Stimulated activated CD8-positive, alpha-beta memory T cell treated with anti-CD3 and anti-CD28 coated beads, Interleukin-15, amount 100 ng/mL, for 4 hours (primary cell): ENCODE measurements at places on chromosomes 5 and 9.

DNA sequence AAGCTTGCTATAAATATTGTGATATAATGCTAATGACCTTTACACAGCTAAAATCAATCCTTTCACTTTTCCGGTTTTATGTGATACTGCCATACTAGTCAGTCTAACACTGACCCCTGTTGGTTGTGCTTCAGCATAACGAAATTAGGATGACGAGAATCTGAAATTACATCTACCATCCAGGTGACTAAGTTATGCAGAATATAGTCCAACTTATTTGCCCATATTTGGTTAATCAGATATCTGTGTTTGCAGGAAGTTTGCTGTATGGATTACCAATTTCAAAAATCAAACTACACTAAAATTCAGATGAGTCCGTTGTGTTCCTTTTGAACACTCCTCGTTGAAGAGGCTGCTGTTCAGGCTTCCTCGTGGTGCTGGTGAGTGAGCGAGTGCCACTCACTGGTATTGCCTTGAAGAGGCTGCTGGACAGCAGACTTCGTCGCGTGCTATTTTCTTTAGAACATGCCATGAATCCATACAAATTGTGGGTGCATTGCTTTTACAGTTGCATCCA is 32.5 kb downstream of the TENT4A start:
- DNase-seq = no peak

DNA sequence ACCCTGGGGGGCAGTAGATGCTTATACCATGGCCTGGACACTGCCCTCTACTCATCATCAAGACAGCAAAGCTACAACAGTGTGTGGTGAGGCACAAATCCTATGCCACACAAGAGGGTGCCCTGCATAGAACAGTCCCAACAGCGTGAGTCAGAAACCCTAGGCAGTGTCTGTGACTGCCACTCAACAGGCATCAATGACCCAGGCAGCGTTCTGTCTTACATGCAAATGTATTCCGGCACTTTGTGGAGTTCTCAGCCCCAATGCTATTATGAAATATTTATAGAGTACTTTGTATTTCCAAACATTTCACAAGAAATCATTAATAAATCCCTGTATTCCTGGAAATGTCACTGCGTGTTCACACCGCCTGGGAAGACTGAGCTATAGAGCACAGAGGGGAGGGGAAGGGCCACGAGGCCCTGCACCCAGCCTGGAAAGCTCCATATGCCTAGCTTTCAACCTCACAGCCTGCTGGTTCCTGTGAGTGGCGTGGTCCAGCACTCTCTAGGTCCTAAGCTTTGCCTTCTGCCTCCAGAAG is 77.7 kb downstream of the NIPSNAP3B start:
- no peak for DNase-seq

DNA sequence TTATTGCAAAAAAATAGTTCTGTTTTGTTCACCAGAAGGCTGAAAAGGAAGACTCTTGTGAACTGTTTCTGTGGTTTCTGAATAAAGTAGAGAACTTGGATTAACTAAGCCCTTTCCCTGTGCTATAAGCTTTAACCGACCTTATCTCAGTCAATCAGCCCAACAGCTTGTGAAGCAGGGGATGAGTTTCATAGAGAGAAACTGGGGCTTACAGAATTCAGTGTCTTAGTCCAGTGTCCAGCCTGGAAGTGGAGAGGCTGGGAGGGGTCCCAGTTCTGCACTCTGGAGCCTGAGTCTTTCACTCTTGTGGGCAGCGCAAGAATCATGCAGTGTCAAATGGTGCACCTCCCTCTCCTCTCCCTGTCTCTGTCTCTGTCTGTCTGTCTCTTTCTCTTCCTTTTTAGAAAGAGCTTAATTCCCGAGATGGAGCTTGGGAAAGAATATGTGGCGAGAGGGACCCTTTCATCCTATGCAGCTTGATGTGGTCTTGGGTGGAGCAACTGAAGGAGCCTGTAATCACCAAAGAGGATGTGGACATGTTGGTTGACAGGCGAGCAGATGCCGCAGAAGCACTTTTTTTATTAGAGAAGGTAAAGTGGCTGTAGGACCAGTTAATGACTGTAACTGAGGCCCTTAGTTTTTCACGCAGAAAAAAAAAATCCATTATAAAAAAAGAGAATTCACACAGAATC is 17.0 kb downstream of the PTPDC1 start:
- DNase-seq = no peak

DNA sequence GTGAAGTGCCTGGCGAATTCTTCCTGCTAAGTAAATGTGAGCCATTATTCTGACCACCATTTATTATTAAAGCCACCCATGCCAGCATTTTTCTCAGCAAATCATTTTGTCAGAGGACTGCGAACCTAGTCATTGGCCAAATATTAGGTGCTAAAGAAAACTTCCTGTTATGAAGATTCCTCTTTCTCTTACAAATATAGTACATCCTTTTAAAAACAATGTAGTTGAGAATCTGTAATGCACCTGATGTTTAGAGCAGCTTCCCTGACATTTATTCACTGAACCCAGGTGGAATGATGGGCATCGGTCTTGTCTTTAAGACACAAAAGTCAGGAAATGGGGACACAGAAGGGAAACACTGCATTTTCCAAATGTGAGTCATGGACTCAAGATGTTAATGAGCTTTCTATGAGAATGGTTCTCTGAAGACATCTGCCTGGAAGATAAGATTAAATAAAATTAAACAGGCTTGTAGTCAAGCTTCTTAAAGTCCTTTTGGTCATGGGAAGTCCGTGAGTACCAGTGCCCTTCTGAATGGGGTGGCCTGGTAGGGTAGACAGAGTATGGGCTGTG is 290.6 kb downstream of the FBXL7 start:
- no peak for DNase-seq

DNA sequence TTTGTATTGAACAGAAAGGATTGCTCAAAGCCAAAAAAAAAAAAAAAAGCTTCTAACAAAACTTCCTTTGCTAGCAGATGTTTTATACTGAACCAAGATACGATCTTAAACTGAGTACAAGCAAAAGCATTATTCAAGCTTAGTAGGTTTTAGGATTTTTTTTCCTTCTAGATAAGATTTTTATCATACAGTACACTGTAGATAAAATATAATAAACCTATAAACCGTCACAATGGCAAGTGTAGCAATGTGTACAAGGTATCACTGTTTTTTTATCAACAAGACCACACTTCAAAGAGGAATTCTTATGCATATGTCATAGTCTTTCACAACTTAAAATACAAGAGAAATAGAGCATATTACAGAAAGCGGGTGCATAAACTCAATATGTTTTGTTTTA is 56.5 kb upstream of the TRPM3 start:
- DNase-seq = no peak

GRCh38 chr5:54177058-54177457 is 133.3 kb downstream of the ARL15 start:
- DNase-seq = no peak

DNA sequence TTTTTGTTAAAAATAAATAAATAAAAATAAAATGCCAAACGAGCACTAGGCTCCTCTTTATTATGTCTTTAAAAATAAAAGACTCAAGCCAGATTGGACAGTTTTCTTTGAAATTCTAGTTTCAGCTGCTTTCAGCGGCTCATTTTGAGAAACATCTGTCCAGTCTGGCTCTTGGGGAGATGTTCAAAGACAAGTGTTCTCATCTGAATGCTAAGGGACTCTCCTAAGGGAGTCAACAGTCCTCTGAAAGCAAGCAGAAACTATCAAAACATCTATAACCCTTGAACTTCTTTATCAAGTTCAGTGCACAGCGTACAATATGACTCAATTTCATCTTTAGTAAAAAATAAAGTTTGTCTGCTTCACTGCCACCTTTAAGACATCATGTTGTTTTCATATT is 886.2 kb upstream of the DMAC1 start:
- DNase-seq = no peak

GRCh38 chr9:297104-297972 is 82.7 kb downstream of the DOCK8 start:
- no peak for DNase-seq

GRCh38 chr5:176545737-176546509 is 3.2 kb upstream of the CDHR2 start:
- no peak for DNase-seq

DNA sequence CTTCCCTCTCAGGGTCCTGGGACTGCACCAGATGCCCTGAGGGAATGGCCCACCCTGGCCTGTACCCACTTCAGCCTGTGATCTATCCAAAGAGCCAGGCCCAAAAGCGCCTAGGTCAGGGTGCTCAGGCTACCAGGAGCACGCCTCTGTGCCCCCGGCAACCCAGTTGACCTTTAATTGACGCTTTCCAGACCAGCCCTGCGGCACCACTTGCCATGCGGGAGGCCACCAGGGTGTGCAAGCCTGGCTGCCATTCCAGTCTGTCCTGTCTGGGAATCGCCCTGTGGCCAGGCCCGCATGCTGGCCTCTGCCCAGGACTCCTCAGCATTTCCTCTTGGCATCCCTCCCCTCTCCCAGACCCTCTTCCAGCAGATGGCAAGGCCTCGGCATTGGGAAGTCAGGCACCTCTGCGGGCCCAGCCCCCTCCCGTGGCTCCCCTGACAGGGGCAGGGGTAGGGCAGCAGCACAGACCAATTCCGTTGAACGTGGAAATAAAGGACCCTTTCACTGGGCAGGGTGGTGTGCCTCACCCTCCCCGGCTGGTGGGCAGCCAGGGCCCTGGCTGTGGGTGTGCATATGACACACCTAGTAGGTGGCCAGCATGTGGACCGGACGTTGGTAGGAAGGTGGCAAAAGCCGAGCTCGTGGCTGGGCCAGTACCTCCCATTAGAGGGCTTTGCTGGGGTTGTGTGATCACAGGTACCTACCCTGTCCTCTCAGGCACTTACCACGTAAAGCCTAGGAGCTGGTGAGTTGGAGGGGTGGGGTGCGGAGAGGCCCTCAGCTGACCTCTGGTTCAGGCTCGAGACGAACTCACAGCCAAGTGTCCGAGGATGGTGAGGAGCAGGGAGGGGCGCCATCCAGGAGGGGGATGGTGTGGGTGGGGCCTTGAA is 3.5 kb upstream of the AIF1L start:
- DNase-seq = no peak

DNA sequence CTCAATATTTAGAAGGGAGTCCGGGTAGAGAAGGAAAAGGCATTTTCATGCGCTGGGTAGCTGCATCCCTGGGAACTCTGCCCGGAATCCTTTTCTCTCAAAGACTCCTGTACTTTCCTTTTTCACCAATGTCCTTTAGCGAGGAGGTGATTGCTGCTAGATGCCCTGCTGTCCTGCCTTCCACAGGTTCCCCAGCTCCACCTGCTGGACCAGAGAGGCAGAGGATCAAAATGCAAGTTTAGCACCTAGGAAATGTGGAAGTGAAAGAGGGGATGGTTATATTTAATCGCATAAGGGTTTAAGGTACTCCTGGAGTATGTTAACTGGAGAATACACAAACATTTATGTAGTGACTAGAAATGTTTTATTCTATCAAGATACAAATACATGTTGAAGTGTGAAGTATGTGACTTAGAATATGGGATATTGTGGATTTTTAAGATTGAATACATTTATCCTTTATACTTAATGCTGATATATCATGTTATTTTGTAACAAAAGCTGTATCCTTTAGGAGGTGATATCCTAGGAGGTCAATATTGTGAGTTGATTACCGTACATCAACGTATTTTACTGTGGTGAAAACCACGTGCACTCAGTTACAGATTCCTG is 145.7 kb downstream of the ARHGAP26 start:
- DNase-seq = no peak

DNA sequence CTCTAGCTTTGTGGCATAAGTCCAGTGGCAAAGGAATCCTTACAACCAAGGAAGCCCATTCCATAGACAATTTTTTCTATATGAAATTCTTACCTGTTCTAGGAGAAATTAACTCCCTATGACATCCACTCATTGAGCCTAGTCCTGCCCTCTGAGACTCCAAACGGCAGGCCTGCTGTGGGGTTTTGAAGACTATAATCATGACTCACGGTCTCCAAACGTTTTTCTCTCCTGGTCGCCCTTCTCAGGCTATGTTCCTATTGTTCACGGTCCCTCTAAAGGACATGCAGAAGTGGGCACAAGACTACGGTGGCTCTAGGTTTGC is 611 bp downstream of the EXOSC3 start:
- no peak for DNase-seq

DNA sequence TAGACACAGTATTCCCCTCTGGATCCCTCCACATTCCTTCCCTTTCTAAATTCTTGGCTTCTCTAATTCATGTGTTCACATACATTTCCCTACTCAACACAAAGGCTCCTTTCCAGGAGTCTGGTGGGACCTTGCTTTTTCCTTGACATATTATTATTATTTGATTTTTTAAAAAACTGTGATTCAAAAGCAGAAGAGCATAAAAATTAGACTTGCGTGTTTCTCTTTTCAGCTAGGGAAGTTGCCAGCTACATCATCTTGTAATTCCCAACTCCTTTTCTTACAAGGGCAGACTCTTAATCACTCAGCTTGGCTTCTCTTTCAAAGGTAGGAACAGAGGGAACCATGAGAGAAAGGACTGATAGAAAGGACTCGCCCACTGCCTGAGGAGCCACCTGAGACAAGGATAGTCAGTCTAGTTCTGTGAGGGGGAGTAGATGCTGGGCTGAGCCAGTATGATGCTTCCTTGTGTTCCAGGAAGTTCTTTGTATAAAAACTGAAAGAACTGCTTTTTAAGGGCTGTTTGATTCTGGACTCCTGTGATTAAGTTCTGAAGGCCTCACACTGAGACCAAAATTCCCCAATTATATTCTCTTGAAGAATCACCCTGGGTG is 51.0 kb upstream of the DPYSL3 start:
- DNase-seq = no peak

DNA sequence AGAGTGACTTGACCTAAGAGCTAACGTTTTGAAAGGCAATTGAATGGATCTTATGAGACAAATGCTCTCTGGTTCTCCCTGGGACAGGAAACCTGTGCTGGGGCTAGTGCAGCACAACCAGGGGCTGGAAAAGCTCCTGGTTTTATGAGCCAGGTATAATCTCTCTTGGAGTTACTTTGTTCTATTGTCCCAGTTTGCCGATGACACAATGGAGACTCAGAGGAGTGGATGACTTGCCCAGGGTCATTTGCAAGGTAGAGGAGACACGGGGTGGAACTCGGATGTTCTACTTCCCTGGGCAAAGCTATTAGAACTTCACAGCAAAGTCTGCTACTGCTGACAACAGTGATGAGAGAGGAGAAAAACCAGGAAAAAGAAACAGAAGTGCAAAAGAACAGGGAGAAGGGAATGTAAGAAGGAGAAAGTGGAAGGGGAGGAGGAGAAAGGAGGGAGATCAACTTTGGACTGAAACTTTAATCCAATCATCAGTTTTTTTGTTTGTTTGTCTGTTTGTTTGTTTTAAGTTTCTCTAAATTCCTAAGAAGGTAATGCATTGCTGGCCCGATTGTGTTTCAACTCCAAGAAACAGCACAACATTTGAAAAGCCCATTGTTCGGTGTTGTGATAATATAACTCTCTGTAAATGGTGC is 7.4 kb upstream of the GSN start:
- no peak for DNase-seq

- DNase-seq = no peak
These were observed 51.5 kb downstream of the LRSAM1 start for GRCh38 chr9:127502706-127503378.

DNA sequence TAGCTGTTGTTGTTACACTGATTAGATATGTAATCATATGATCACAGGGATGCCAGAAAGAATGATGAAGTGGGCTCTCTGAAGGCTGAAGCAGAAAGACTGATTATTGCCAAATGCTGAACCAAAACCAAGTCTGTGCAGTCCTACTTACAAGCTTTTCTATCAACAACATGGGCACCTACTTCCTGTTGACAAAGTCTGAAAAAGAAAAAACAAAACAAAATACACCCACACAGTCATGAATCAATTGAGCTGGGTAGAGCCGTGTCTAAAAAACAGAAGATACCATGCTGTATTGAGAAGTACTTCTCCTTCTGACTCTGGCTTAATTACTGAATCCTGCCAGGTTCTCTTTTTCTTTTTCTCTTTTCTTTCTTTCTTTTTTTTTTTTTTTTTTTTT is 363.4 kb downstream of the RAB3C start:
- no peak for DNase-seq
